Activated T-helper 1 cell treated with anti-CD3 and anti-CD28 coated beads, Interleukin-2, amount 50 U/mL, for 16 hours (primary cell): ENCODE measurements at places on chromosomes 6 and 20.

- peak; percentile 36 for DNase-seq
Measured at GRCh38 chr6:26576929-26577719, 19.6 kb upstream of the ABT1 start.

- no peak for DNase-seq
Measured at GRCh38 chr6:6685249-6686040, 96.9 kb downstream of the LY86 start.

DNA sequence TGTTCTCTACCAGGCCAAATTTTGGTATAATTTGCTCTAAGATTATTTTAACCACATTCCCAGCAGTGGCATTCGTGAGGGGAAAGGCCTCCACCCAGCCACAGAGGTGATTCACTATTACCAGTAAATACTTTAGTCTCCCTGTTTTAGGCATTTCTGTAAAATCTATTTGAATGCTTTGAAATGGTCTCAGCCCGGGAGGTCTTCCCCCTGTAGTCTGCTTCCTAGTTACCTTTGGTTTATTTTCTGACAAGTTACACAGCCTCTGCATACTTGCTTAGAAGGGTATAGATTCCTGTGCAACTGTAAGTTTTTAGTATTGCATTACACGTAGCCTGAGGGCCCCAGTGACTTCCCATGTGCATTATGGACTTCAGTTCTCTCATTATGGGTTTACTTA is 248.7 kb downstream of the C6orf118 start:
- no peak for DNase-seq

- no peak for DNase-seq
Measured at GRCh38 chr6:138222901-138223546, 4.7 kb upstream of the PBOV1 start.

GRCh38 chr20:25277941-25278521 is 30.1 kb downstream of the PYGB start:
- no peak for DNase-seq

- DNase-seq: no peak
Measured at GRCh38 chr6:115551527-115551926, 509.2 kb downstream of the FRK start.

DNA sequence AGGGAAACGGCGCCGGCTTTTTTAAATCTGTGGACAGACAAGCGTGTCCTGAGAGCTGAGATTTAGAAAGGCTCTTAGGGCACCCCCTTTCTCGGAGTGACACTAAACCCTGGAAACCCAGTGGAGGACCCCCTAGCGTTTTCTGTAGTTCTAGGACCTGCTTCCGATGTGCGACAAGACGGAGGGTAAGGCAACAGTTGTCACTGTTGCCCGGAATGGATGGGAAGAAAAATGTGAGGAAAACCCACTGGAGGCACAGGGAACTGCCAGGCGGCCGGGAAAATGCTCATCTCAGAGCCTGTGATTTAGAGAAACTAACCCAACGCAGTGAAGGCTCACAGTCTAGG is 551 bp upstream of the ATP5F1E start:
- DNase-seq: no peak

GRCh38 chr6:141464896-141465295 is 667.8 kb upstream of the GJE1 start:
- DNase-seq: no peak

DNA sequence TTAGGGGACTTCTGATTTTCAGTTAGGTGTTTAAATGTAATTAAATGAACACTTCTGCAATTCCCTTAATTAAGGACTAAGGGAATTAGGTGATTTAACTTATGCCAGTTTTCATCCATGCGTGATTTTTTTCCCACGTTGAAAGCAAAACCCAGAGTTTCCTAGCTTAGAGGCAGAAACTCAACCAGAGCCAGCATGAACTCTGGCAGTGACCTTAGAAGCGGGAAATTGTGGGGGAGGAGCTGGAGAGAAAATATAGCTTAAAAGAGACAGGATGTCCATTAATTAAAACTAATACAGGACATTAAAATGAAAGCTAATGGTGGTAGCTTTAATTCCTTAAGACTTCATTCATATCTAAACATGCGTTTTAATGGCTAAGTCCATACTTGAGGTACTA is 41.6 kb downstream of the IYD start:
- no peak for DNase-seq

DNA sequence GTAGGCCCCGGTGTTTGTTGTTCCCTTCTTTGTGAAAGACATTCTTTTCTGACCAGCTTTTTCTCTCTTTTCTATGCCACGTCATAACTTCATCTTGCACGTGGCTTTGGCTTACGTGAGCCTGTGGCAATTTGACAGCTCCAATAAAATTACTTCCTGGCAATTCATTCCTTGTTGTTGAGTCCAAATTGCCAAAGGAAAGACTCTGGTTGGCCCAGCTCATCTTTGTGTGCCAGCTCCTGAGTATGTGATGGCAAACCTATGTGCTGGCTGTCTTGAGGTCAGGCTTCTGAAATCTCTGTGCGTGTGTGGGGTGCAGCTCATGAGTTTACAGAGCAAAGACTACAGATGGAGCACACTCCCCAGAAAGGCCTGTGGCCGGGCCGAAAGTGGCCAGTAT is 272.5 kb upstream of the SGK1 start:
- no peak for DNase-seq

DNA sequence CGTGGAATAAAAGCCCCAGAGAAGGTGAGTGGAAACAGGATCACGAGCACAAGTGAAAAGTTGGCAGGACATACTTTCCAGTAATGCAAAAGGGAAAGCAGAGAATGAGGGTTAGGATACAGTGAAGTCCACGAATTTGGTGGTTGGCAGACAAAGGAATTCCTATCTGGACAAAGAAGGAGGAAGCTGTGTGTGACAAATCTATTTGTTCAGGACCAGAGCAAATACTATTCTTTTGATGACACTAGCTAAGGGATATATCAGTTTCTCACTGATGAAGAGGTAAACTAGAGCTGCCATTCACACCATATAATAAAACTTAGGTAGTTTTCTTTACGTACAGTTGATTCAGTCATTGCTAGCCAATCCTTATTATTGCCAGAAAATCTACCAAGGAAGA is 156.8 kb upstream of the GRIK2 start:
- no peak for DNase-seq

DNA sequence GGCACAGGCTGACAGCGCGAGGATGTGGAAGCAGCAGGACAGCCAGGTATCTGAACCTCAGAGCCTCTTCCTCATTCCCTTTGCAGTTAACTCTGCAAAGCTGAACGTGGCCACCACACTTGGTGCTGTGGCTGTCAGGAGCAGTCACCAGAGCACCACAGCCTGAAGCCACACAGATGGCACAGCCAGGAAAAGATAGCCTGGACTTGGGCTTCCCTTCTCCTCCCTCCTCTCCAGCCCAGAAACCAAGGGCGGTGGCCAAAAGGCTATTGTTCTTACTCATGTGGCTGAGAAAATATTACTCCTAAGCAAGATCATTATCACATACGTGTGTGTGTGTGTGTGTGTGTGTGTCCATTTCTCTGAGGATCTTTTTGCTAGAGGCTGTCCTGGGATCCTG is 39.8 kb downstream of the CD164 start:
- no peak for DNase-seq

- no peak for DNase-seq
Measured at GRCh38 chr6:102300350-102300749, 906.8 kb downstream of the GRIK2 start.

- DNase-seq: no peak
Measured at GRCh38 chr6:83073615-83074014, 6.1 kb downstream of the DOP1A start.

- DNase-seq: peak; percentile 19
Measured at GRCh38 chr6:127266892-127267645, 405 bp downstream of the RNF146 start.

DNA sequence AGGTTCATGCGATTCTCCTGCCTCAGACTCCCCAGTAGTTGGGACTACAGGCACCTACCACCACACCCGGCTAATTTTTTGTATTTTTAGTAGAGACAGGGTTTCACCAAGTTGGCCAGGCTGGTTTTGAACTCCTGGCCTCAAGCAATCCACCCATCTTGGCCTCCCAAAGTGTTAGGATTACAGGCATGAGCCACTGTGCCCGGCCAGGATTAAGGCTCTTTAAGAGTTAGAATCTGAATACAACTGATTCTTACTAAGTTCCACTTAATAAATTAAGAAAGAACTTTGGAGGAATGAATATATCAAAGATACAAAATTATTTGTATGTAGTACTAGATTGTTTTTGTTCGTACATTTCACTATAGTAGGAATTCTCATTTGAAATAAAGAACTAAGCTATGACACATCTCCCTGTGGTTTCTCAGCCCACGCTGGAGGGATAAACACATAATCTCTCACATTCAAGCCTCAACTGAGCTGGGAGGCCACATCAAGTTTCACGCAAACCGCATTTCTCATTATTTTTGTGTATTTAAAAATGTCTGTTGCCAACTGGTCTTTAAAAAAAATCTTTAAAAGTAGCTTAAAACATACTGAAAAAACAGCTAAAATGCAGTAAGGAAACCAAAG is 34.2 kb downstream of the DTNBP1 start:
- DNase-seq: peak; percentile 3

- no peak for DNase-seq
Measured at GRCh38 chr6:109595998-109596397, 95.0 kb downstream of the AK9 start.

GRCh38 chr6:166586424-166587156 is at the start of gene RAMACL:
TSS of gene RAMACL (minus strand) at chr6:166586678. CDS start at chr6:166586477, 201 bp downstream.
- no peak for DNase-seq

DNA sequence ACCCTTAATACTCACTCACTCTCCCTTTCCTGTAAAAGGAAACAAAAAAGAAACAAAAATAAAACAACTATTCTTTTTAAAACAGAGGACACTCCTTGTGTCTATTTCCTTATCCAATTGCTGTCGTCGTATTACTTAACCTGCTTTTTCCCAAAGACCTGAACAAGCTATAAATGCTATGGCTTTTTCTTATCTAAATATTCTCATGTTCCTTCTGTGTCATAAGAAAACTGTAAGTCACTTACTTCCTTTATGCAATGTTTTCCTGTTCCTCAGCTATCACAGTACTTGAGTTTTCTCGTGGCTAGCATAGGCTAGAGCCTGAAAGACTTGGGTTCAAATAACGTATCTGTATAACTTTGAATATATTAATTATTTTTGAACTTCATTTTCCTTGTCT is 99.2 kb downstream of the IRAK1BP1 start:
- DNase-seq: no peak

DNA sequence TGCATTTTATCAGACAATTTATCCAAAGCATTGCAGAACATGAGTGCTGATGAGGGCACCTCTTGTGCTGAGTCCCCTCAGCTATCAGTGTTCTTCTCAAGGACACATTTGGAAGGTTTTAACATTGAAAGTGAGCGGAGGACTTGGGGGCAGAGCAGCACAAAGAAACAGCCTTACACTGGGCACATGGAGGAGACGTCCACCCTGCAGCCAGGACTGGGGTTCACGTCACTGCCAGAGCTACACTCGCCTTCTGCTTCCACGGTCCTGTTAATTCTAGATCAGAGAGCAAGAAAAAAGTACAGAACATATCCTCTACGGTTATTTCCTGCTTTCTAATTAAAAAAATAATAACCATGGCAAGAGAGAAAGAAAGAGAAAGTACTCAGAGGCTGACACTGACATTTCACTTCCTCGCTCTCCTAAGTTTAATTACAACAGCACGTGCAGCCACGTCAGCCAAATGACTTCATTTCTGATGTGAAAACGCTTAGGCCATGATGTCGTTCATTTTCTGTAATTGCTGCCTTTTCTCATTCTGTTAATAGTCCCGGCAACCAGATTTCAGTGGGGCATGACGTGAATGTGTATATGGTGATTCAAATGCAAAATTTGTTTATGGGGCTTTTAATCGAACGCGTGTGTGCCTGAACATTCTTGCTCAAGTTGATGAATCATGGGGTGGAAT is 5.1 kb downstream of the PRND start:
- DNase-seq: no peak

DNA sequence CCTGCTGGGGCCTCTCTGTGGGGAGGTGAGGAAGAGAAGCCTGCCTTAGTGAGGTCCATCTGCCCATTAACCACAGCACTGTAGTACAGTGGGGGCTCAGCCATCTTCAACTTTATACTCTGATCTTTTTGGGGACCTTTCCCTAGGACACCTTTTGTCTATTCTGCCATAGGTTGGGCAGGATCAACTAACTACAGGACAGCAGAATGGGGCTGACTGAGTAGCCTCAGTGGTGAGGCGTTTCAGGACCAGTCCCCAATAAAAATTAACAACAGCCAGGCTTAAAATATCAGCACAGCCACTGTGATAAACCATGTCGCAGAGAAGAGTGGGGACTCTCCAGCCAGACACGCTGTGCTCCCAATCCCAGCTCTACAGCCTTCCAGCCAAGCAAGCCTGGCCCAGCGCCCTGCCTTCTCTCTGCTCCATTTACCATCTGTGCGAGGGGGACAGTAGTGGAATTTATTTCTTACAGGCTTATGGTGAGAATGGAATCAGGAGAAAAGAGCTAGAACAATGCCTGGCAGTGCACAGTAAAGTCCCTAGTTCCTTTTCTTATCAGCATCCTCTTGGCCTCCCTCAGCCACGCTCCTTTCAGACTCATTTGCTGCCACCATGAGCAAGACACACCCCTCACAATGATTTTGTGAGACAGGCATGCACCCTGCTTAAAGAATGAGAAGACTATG is 75.5 kb downstream of the SLC22A23 start:
- DNase-seq: no peak

- no peak for DNase-seq
Measured at GRCh38 chr6:49634836-49635218, 1.8 kb downstream of the RHAG start.

GRCh38 chr6:33277663-33278391 is 904 bp downstream of the B3GALT4 start:
- no peak for DNase-seq

DNA sequence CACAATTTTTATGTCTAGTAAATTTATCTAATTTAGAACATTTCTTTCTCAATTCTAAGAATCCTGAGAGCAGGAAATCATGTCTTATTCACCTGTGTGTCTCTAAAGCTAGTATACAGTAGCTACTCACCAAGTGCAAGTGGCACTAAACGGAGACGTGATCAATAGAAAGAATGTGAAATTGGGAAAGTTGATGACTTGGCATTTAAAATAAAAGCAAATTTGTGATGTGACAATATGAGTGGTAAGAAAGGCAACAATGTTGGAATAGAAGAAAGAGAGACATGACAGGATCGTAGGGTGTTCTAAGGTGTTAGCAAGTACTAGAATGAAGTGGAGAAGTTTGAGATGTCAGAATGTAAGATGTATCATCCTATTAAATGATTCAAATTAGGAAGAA is 725.9 kb downstream of the BCKDHB start:
- DNase-seq: no peak

GRCh38 chr6:121305957-121306607 is 28.2 kb downstream of the TBC1D32 start:
- DNase-seq: no peak

DNA sequence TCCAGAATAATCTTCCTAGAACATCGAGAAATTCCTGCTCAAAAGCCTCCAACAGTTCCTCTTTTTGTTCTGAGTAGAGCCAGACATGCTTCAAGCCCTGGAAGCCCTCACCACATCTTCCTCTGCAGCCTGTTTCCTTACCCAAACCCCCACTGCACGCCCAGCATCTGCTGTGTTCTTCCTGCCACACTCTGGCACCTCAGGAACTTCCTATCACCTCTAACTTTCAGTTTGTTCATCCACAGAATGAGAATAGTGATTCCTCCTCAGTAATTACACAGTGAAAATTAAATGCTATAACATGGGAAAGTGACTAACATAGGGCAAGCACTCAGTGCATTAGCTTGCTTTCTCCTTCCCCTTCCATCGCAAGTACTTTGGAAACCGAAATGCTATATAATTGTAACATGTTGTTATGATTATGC is 26.3 kb downstream of the C6orf89 start:
- DNase-seq: no peak

- DNase-seq: no peak
Measured at GRCh38 chr6:149053848-149054558, 263.5 kb upstream of the TAB2 start.
